ENCODE measurements at places on chromosomes 16 and 17.

- no peak for DNase-seq
These were observed 274.0 kb downstream of the PHKB start for GRCh38 chr16:47734987-47735594.

- no peak for DNase-seq
These were observed 111.2 kb upstream of the NLRP1 start for GRCh38 chr17:5695480-5695879.

GRCh38 chr16:87321336-87322107, 4.3 kb upstream of the C16orf95 start:
- DNase-seq: no peak

DNA sequence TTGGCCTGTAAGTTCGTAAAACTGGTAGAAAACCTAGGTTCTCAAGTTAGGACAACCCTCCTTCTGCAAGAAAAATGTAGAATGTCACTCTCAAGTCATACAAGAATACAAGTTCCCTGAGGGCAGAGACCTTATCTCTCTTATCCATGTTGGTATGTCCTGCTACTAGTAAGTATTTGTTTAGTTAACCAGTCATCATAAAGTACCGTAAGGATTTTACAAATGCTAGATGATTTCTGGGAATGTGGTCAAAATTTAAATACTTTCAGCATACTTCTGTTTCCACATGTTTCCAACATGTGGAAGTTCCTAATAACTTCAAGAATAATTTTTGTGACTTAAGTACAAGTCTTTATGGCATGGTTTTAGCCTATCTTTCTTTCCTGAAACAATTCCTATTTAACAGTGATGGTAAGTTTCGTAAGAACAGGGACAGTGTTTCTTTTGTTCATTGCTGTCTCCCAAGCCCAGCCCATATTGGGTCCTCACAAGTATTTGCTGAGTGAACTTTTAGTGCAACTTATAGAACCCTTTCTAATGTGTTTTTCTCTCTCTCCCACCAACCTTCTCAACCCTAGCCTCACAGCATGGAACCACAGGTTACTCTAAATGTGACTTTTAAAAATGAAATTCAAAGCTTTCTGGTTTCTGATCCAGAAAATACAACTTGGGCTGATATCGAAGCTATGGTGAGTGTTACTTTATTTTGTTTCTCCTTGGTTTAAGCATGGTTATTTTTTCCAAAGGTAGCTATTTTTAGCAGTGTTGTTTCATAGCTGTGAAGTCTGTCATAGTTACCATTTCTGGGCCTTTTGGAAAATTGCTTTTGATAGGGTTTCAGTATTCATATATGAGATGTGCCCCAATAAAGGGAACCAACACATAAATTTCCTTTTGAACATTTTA, 4.5 kb downstream of the NBR1 start:
- no peak for DNase-seq

- DNase-seq: no peak
These were observed 3.6 kb downstream of the PECAM1 start for GRCh38 chr17:64387145-64387473.

GRCh38 chr16:1204933-1205332, 20.1 kb downstream of the TPSG1 start:
- no peak for DNase-seq

DNA sequence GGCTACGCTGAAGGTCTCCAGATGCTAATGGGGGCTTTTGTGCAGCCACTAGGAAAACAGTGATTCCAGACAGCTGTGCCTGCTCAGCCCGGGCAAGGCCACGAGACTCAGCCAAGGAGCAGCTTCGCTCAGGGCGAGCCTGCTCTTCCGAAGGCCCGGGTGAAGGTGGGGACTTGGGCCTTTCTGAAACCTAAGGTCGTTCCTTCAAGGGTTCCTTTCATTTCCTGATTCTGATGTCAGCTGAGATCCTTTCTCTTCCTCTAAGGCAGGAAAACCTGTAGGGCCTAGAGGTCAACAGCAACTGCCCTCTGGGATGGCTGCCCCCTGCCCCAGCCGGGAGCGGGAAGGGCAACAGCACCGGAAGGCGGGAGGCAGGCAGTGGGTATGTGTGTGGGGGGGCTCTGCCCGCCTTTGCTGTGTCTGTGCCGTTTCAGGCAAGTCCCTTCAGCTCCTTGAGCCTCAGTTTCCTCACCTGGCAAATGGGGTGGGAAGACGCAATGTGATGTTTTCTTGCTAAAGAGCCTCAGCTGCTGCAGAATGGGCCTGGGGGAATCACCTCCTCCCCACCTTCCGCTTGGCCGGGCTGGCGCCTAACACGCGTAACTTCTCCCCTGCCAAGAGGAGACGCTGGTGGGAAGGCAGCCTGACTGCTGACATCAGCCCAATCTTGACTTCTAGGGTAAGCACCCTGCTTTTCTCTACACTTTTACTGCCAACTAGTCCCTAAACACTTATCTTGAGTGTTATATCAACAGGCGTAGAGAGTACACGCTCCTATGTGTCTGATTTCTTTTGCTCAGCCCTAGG, 32.8 kb downstream of the IRF8 start:
- DNase-seq: no peak

- no peak for DNase-seq
These were observed 5.7 kb upstream of the LPO start for GRCh38 chr17:58232707-58233156.

DNA sequence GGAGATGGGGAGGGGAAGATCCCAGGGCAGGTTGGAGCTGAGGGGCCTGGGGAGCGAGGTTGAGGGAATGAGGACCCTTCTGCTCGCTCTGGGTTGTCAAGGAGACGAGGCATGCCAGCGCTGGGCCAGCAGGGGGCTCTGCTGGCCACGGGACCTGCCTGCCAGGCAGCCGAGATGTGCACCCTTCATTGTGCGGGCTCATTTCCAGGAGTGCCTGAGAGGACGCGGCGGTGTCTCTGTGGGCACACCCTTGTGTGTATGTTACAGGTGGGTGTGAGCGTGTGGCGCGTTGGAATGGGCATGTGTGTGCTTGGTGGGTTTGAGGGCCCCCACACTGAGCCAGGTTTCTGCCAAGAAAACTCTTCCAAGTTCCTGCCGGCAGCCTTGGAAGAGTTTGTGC, 15.9 kb downstream of the ARHGAP23 start:
- no peak for DNase-seq

GRCh38 chr16:12009922-12010321, 33.4 kb downstream of the SNX29 start:
- no peak for DNase-seq

DNA sequence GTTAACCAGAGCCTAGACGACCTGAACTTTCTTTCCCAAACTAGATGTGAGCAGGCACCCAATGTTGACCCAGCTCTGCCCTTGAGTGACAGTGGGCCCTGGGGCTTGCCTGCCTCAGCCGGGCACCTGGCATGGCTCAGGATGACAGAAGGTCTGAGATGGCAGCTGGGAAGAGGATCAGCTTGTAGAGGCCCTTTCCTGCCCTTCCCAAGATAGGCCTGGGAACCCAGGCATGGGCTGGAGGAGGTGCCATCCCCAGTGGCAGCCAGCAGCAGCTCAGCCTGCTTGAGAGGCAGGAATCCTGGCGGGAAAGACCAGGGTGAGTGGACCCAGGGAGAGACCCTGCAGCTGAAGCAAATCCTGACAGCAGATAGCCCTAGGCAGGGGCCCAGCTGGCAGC, 59.1 kb downstream of the PIPOX start:
- no peak for DNase-seq

DNA sequence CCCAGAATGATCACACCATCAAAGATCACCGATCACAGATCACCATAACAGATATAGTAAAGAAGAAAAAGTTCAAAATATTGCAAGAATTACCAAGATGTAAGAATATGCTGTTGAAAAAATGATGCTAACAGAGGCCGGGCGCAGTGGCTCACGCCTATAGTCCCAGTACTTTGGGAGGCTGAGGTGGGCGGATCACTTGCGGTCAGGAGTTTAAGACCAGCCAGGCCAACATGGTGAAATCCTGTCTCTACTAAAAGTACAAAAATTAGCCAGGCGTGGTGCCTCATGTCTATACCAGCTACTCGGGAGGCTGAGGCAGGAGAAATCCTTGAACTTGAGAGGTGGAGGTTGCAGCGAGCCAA, 53.2 kb downstream of the CPPED1 start:
- no peak for DNase-seq

GRCh38 chr17:3528880-3529511, 28.6 kb downstream of the TRPV3 start:
- no peak for DNase-seq

DNA sequence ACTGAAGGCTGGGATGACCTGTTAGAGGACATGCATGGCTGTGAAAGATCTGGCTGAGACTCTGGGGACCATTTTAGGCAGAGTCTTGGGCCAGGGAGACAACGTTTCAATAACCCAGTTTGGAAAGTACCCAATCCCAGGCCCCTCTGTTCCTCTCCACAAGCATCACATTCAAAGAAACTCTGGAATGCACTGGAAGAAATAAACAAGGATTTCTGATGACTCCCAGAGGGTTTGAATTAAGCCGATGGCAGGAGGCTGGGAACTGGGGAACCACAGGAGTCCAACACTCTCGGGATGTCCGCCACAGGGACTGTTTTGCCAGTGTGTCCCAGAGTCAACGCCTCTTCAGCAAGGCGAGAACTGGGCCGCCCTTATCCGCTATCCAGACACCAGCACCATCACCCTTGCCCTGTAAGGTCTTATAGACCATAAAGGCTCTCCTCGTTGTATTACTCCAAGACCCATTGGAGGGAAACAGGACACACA, 3.3 kb downstream of the PMP22 start:
- no peak for DNase-seq

DNA sequence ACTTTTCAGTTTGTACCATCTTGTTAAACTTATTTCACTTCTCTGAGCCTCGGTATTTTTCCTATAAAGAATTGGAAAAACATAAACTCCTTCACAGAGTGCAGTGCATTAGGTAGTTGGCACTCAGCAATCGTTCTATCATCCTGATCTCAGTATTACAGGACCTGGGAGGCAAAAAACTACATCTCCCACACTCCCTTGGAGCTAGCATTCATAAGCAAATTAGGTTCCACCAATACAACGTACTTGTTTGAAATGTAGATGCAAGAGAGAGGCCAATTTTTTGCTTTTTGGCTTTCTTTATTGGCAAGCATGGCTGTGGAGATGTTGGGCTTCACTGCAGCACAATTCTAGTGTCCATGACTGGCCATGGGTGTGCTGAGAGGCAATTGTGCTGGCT, 285.2 kb downstream of the CA10 start:
- DNase-seq: no peak

DNA sequence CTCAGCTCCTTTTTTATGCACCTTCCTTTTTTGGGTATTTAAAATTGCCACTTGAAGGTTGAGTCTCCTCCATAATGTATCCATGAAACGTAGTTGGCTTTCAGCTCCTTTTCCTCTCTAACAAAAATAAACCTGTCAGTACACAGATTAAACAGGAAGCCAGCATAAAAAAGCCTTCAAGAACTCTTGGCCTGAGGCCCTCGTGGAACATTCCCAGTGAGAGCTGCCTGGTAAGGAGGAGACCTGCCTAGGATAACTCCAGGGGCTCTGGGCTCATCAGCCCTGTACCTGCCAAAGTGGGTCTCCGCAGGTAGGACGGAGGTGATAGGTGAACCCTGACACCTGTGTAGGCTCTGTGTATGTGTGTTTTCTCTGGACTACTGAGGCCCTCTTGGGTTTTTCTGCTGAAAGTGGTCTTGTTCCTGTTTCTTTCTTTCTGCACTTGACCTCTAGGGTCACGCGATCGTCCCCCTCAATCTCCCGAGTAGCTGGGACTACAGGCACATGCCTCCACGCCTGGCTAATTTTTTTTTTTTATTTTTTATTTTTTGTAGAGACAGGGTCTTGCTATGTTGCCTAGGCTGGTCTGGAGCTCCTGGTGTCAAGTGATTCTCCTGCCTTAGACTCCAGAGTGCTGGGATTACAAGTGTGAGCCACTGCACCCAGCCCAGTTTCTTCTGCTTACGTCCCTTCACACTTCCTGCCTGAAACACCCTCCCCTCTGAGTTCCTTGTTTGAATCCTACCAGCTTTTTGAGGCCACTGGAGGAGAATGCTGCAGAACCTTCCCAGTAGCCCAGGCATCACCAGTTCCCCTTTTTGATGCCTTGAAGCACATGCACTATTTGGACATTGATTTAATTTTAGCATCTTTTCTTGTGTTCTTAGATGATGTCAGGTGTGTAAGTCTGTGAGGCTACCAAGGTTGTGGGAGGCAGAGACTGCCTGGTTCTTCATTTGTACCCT, 9.8 kb downstream of the PGS1 start:
- no peak for DNase-seq

- no peak for DNase-seq
These were observed 469.6 kb downstream of the SOX9 start for GRCh38 chr17:72590382-72590781.

DNA sequence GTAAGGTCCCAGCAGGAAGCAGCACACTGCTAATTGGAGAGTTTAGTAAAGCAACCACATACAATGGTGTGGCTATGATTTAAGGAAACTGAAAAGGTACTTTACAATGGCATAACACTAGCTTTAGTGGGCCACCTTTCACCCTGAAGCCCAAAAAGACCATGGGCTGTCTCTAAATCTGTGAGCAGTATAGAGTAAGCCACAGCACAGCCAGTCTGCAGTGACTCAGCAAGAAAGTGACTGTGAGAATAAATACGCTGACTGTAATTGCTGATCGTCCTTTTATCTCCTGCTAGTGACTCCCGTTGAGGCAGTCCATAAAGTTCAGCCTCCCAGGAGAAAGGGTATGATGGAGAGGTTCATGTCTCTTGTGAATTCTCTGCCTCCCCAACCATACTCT, 679.8 kb upstream of the KIF2B start:
- DNase-seq: no peak

DNA sequence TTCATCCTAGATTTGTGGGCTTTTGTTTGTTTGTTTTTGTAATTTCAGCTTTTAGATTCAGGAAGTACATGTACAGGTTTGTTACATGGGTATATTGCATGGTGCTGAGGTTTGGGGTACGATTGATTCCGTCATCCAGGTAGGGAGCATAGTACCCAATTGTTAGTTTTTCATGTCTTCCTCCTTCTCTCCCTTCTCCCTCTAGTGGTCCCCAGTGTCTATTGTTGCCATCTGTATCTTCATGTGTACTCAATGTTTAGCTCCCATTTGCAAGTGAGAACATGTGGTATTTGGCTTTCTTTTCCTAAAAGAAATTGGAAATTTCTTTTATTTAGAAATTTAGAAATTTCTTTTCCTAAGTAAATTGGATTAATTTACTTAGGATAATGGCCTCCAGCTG, 37.1 kb upstream of the BCAS3 start:
- no peak for DNase-seq

DNA sequence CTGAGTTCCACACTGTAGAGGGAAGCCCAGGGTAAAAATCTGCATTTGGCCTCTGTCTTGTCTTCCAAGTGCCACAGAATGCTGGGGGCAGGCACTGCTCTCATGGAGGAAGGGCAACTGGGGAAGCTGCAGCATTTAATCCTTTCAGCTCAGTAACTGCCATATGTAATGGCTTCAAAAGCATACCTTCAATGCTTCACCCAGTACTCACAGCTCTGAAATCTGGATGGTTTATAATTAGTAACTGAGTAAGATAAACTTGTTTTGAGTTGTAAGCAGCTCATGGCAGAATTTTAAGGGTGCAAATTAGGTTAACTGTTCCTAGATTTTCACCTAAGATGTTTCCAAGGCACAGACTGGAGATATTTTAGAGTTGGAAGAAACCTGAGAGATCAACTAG, 24.5 kb downstream of the PMP22 start:
- no peak for DNase-seq

- DNase-seq: no peak
These were observed 2.3 kb upstream of the NUDT16L1 start for GRCh38 chr16:4690946-4691665.
